ENCODE measurements at places on chromosomes 2 and 18.

DNA sequence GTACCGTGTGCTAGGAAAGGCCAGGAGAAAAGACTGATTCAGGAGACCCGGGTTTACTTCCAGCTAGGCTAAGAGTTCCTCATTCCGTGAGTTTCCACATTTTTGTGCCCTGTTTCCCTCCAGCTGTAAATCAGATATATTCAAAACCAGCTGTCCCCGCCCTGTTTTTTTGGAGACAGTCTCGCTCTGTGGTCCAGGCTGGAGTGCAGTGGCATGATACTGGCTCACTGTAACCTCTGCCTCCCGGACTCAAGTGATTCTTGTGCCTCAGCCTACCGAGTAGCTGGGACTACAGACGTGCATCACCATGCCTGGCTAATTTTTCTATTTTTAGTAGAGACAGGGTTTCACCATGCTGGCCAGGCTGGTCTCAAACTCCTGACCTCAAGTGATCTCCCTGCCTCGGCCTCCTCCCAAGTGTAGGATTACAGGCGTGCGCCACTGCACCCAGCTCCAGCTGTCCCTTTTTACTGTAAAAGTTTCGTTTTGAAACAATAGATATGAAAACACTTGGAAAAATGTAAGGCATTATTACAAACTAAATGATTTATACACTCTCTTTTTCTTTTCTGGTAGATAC lies 112.8 kb upstream of the SEC11C start:
- no peak for DNase-seq

DNA sequence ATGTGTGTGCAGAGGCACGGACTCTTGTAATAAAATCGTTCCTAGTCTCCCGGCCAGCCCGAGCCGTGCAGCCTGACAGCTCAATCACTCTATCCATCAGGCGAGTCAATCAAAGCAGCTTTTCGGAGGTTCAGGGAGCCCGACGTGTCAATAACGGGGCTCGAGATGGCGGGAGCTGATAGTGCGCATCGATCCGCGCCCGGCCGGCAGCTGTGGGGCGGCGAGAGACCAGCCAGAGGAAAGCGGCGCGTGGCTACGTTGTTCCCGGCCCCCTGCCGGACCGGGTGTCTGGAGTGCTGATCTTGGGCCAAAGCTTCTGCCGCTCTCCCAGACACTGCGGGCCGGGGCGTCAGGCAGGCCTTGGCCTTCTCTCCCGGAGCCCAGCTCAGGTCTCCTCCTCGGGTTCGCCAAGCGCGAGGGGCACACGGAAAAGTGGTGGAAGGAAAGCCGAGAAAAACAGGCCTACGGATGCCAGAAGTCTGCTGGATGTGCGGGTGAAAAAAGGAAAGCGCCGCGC lies 2.4 kb downstream of the EN1 start:
- DNase-seq, result no peak

DNA sequence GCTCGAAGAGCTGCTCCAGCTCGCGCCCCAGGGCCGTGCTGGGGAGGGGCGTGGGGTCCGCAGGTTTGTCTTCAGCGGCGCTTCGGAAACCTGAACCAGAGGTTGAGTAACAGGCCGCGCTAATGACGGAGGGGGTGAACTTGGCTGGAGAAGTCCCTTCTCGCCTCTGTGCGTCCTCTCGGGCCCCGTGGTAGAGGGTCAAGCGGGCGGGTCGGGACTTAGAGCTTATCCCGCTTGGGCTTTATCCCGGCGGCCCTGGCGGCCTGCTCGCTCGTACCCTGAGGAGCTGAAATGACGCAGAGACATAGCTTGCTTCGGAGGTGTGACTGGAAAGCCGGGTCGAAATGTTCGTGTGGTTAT lies 479 bp downstream of the RNMT start:
- DNase-seq, result peak; percentile 44

GRCh38 chr2:53455094-53455493 lies 312.5 kb upstream of the CHAC2 start:
- DNase-seq, result no peak

GRCh38 chr2:43841949-43842865 lies 3.4 kb downstream of the ABCG8 start:
- DNase-seq, result no peak

DNA sequence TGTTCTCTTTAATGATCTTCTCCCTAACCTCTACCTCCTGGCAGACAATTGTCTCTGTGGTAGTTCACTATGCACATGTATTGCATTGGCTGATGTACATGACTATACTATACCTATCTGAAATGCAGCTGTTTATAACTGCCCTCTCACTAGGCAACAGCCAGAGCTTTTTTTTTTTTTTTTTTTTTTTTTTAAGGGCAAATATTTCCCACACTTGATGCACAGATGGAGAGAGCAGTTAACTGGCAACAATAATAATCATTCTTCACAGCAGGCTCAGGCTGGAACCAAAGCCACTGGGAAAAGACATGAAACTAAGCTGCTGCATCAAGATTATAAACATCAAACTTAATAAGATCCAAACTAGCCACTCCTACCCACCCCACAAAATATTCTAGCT lies 707.7 kb downstream of the LRP1B start:
- no peak for DNase-seq

Measured in NCI-H2081 (cell line).